ENCODE measurements at places on chromosomes 7 and 10.

DNA sequence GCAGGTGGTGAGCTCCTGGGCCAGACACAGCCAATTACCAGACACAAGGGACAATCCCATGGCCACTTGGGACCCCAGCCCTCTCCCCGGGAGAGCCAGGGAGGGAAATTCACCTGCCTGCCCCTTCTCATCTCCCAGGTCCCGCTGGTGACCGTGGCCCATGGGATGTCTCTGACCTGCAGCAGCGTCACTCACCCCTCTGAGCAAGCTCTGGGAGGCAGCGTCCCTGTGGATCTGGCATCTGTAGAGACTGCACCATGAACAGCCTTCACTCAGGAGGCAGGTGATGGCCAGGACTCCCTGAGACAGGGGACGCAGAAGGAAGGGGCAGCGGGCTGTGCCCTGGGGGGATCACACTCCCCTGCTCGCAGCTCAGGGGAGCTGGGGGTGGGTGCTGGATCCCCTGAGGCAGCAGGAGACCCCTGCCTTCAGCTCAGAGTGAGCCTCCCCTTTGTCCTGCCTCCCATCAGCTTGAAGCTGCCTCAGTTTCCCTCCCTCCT, 90.8 kb downstream of the FOXL3 start:
- DNase-seq, result no peak

DNA sequence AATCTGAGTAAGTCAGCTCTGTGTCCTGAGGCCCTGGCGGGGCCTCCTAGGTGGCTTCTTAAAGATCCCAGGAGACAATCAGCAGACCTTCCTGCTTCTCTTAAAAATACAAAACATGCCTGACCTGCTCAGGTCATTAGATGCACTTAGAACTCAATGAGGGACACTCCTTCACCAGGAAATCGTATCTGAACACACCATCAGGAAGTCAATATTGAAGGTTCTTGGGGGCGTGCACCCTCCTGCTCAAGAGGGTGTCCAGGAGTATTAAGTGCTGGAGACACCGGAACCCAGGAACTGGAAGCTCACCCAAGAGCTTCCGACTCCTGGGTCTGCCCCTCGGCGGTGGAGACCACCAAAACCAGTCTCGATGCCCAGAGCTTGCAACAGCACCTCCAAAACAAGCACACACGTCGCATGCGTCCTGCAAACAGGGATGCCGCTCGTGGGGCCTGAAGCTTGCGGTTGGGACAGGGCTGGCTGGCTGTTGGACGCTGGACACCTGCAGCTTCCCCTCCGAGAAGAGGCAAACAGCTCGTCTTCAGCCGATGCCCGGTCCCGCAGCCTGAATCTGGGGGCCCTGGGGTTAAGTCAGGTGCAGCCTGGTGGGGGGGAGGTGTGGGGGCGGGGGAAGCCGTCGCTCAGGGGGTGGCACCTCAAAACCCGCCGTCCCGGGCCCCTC, 803 bp downstream of the RAPGEF5 start:
- no peak for DNase-seq

- DNase-seq, result no peak
These were observed 9.7 kb downstream of the TDRD1 start for GRCh38 chr10:114188900-114189299.

DNA sequence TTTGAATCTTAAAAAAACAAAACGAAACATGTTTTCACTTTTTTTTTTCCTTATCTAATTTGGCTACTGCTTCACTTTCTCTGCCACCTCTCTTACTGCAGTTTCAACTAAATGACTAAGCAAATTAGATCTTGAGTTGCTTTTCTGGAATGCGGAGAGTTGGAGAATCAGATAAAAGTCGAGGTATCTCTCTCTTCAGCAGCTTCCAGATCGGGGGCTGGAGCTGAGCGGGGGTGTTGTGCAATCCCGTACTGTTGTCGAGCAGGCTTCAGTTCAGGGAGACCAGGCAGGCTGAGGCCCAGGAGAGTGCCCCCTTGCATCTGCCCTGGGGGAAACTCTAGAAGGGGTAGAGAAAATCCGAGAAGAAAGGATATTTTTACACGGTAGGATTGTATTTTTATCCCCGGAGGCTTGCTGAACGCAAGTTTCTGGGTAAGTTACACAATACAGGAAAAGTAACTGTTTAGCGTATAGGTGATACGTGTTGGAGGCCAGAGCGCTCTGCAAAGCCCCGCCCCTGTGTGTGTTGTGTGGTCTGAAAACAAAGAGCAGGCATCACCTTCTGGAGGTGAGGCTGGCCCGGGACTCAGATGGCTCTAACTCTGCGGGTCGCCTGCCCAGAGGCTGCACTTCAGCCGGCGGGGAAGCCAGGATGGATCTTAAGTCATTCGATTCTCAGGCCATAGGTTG, 116.6 kb downstream of the KLF6 start:
- DNase-seq, result no peak

- no peak for DNase-seq
These were observed 7.0 kb downstream of the KCNK18 start for GRCh38 chr10:117204316-117204715.

DNA sequence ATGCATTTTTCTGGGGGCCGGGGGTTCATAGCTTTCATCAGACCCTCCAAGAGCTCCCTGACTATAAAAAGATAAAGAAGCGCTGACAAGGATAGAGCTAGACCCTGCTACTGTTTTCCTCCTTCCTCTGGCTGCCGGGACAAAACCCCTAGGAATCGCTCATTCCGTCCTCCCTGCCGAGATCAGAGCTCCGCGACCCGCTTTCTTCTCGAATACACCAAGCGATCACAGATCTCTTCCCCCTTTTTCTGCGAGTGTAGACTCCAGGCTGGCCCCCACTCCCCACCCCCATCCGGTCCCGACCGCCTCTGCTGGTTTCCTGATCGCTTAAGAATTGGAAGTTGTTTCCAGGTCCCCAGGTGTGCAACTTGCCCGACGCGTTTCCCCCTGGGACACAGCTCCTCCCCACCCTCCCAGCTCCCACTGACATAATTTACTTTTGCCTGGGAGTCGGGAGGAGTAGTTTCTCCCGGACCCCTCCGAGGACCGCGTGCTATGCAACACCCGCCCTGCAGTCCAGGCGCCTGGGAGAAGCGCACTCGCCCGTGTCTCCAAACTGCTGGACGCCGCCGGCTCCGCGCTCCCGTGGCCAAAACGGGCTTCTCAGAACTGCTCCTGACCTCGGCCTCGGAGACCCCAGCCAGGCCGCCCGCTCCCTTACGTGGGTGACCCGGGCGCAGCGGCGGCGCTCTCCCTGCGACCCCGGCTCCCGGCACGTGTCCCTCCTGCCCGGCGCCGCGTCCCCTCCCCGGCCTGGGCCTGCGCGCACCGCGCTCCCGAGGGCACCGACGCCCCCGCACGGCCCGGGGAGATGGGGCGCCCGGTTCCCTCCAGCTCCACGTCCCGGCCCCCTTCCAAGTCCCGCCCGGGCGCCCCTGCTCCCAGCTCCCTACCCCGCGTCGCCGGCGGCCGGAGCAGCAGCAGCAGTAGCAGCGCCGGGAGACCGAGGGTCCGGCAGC, 552 bp downstream of the IL15RA start:
- DNase-seq, result no peak
